ENCODE measurements at places on chromosomes 4 and X.

- no peak for DNase-seq
Observed at GRCh38 chr4:78566834-78567499, 15.4 kb downstream of the ANXA3 start.

DNA sequence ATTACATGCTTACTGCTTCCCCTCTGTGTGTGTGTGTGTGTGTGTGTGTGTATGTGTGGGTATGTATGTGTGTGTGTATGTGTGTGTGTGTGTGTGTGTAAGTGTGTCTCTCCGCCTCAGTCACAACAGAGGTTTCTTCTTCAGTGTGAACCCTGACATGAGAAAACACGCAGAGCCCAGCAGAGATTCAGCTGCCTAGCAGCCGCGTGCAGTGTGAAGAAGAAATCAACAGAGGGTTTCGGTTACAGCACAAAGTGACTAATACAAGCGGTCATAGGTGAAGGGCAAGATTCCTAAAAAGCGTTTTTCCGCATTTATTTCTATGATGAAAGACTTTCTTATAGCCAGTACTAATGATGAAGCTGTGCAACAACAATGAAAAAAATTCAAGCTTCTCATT lies 55.3 kb upstream of the ZFP42 start:
- no peak for DNase-seq

DNA sequence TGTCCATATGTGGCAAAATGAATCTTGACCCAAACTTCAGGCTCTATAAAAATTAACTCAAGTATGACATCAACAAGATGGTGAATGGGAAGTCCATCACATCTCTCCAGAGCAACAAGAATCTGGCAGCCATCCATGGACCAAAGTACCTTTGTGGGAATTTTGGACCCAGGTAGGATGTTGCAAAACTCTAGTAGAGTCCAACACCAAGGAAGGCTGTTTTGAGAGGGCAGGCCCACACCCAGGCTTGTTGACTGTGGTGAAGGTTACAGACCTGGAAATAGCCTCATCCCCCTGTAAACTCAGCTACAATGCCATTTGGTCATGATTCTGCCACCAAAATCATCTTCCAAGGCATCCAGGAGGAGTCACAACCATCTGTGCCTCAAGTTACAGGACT lies 12.9 kb downstream of the DGAT2L6 start:
- DNase-seq: no peak

DNA sequence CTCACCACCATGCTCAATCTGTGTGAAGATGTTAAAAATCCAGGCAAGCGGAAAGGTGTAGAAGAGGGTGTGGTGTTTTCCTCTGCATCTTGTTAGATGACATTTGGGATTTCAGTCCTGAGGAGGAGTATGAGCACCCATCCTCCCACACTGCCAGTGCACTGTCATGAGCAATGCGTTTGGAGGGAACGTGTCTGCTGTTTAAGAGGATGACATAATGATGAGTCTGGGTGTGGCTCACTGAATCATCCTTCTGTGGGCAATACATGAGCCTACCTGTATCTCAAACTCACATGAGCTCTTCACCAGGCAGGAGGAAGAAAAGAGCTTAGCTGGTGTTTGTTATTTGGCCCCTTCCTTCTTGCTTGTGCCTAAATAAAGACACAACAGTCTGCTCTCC lies 67.9 kb upstream of the ARX start:
- DNase-seq: no peak

GRCh38 chr4:61195101-61195500 lies 5.0 kb upstream of the ADGRL3 start:
- no peak for DNase-seq

DNA sequence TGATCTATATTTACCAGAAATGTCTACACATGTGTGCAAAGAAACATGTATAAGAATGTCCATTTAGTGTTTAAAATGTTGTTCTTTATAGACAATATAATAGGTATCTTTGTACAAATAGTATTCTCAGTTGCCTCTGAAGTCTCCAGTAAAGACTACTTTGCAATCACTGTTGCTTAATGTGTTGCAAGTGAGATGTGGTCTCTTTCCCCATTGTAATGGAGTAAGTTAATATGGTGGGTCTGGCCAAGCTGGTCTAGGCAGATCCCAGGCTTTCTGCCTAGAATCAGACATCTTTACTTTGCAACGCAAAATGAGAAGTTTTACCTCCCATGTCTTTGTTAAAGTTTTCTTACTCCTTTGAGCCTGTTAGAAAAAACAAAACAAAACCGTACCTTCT lies 144.8 kb downstream of the GABRA3 start:
- no peak for DNase-seq

DNA sequence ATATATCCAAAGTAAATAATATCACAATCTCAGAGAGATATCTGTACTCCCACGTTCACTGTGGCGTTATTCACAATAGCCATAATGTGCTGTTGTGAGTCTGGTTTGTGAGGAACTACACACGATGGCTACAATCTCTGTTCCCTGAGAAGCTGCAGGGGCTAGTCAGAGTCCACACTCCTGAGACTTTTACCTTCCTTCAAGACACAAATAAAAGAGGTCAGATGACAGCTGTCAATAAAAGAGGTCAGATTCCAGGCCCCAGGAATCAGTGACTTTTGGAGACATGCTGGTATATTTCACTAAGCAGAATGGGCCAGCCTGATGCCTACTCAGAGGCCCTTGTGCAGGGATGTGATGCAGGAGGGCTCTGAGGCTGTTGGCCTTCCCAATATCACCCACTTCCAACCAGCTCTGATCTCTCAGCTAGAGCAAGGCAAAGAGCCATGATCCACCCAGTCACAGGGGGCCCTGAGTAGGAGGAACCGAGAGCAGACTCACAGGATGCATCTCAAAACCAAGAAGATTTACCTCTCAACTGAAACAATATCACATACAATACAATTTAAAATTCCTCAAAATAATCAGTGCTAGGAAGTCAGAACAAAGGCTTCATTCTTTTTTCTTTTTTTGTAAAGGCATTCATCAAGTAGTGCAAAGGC lies 13.8 kb downstream of the FRYL start:
- no peak for DNase-seq

DNA sequence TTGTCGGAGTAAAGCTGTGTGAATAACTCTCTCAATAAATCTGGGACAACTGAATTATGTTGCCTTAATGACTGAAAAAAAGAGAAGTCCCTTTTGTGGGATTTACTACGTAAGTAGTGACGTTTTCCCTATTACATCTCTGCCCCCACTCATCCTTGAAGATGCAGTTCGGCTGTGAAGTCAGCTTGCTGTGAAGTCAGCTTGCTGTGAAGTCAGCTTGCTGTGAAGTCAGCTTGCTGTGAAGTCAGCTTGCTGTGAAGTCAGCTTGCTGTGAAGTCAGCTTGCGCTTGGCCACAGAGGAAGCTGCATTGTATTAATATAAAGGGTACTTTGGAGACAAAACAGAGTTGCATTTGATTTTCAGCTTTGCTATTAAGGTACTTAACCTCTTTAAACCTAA lies 8.0 kb upstream of the VAMP7 start:
- no peak for DNase-seq

GRCh38 chr4:15749001-15749400 lies 29.1 kb upstream of the CD38 start:
- no peak for DNase-seq

DNA sequence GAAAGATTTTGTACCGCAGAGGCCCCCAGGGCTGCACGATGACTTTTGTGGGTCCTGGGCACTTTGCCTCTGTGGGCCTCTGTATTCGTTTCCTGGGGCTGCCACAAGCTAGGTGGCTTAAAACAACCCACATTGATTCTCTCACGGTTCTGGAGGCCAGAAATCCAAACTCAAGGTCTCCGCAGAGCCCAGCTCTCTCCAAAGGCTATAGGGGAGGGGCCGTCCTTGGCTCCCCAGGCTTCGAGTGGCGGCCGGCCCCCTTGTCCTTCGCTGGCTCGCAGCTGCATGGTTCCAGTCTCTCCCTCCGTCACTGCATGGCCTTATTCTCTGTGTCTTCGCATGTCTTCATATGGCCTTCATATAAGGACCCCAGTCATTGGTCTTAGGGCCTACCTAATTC lies 241.2 kb downstream of the EVC2 start:
- no peak for DNase-seq

DNA sequence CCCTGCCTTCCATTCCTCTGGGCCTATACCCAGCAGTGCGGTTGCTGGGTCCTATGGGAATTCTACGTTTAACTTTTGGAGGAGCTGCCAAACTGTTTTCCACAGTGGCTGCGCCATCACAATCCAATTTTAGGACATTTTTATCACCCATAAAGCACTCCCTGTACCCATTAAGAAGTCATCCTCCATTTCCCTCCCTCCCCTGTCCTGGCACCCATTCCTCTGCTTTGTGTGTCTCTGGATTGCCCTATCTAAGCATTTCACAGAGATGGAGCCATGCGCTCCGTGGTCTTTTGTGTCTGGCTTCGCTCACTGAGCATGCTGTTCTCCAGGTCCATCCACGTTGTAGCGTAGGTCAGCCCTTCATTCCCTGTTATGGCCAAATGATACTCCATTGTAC lies 1.7 kb upstream of the OPN1LW start:
- DNase-seq: no peak

GRCh38 chr4:24179201-24179840 lies 289.5 kb upstream of the PPARGC1A start:
- no peak for DNase-seq

- DNase-seq: no peak
Observed at GRCh38 chrX:19578956-19579355, 63.6 kb upstream of the MAP3K15 start.
